ENCODE measurements at places on chromosomes 16 and 17.

DNA sequence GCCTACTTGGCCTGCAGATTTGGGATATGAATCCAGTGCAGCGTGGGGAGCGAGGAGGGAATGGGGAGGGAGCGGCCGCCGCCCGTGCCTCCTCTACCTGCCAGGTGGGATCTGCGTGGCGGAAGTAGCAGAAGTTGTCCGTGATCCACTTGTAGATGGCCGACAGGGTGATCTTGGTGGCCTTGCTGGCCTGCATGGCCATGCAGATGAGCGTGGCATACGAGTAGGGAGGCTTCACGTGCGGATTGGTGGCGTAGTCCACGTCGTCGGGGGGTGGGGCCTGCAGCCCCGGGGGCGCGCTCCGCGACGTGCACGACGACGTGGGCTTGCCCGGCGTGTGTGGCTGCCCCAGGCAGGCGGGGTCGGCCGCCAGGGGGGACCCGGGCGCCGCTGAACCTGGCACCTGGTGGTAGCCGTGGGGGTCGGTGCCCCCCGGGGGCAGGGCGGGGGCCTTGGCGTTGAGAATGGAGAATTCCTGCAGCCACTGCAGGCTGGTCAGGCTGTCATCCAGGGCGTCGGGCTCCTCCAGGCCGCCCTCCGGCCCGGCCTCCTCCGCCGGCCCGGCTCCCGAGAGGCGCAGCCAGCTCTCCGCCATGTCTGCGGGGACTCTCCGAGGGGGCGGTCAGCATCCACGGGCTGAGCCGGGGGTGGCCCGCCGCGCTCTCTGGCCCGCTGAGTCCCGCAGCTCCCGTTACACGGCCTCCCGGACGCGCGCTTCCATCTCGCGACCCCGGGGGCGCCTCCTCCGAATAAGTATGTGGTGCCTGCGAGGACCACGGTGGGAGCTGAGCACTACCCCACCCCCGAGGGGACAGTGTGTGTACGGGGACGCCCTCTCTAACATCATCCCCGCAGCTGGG lies 1.0 kb downstream of the FOXJ1 start:
- no peak for DNase-seq

DNA sequence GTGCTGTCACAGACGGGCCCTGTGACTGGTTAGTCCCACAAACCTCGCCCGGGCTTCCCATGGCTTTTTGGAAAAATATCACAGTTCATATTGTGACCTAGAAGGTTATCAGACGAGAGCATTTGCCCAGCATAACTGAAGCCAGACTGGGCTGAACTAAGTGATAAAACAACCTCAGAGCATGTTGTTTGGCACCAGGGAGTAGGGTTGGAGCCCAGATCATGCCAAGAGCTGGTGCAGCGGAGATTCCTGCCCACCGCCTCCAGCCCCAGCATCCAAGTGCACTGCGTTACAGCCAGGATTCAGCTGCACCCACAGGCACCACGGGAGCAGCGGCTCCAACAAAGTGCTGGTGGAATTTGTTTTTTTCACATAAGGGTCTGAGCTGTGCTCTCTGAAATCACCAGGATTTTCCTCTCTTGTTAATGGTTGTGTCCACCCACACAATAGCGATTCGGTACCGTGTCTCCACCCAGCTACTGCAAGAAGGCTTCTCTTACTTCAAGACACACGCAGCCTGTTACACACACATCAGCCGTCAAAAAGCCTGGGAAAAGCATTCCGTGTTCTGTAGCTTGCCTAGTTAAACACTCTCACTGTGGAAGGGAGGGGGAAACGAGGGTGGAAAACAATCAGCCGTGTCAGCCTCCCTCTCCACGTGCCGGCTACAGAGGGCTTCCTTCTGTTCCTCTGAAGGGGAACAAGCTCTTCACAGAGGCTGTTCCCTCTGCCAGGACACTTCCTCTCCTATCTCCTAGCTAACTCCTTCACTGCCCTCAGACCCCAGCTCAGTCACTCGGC lies 273.8 kb downstream of the C16orf95 start:
- DNase-seq = no peak

GRCh38 chr16:930076-930475 lies 40.7 kb downstream of the LMF1 start:
- no peak for DNase-seq

- no peak for DNase-seq
Observed at GRCh38 chr16:82219298-82219697, 49.3 kb upstream of the MPHOSPH6 start.

DNA sequence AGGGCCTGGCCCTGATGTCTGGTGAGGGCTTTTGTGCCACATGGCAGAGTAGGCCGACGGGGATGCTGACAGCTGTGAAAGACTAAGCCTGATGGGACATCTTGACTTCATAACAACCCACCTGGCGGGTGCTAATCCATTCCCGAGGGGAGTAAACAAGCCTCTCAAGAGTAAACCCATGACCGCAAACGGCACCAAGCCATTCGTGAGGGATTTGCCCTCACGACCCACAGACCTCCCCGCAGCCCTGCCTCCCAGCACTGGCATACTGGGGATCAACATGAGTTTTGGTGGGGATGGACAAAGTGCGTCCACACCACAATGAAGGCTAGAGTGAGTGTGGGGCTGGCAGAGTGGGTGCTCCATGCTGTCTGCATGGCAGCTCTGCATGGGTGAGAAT lies 11.7 kb downstream of the RNF213 start:
- no peak for DNase-seq

All from stimulated activated CD4-positive, alpha-beta T cell treated with anti-CD3 and anti-CD28 coated beads, Interleukin-15, amount 100 ng/mL, for 48 hours (primary cell).